ENCODE measurements at places on chromosomes 7 and 10. TPM values are rescaled to one million over a fixed set of nuclear protein-coding genes. Genes with fewer than 3 reads are reported as not detected.

DNA sequence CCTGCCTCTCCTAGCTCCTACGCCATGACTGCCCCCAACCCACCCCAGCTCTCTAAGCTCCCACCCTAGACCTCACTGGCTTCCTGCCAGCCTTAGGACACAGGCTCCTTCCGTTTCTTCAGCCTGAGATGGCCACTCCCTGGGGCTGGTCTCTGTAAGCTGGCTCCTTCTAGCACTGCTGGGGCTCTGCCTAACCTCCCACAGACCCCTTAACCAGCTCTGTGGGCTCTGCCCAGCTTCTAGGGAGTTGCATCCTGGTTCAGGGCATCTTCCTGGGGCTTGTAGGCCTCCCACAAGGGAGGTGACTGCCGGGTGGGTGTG is 478.6 kb upstream of the KLF6 start:
- H3K4me3 ChIP-seq = no peak overlapping the region
- DNase-seq = no peak

The PRF1 gene
- 29.5 TPM for total RNA-seq

The ANKRD61 gene
- total RNA-seq = not detected

GRCh38 chr10:43623351-43623750 is 17.1 kb downstream of the ZNF485 start:
- no peaks in the 10 kb centered on the region for H3K27me3 ChIP-seq
- H3K4me3 ChIP-seq = peak overlapping the region; percentile 38
- H3K4me1 ChIP-seq = no peaks in the 10 kb centered on the region
- no peak for DNase-seq

DNA sequence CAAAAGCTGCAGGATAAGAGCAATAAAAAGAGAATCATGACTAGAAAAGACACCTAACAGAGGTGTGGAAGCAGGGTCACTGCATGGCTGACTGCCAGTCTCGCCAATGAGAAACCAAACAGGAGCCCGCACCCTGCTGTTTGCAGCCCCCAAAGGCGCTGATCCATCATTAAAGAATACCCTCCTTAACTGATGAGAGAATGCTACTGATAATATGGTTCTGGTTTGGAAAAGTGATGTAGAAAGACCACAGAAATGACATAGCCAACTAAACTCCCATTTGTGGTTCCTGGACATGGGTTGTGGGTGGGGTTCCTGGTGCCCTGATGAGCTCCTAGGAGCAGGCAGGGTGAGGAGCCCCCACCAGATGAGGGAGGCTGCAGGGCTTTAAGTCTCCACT is 207.4 kb downstream of the TNS3 start:
- no peaks in the 10 kb centered on the region for H3K27me3 ChIP-seq
- H3K36me3 ChIP-seq = peaks cover 12% of the 10 kb centered on the region
- H3K27ac ChIP-seq = no peak overlapping the region
- H3K4me3 ChIP-seq = no peak overlapping the region
- peaks cover 13% of the 10 kb centered on the region for H3K4me1 ChIP-seq

GRCh38 chr7:29042824-29043231 is 84.7 kb upstream of the TRIL start:
- DNase-seq = no peak
- no peaks in the 10 kb centered on the region for H3K36me3 ChIP-seq
- H3K4me1 ChIP-seq = no peaks in the 10 kb centered on the region
- no peak overlapping the region for H3K27ac ChIP-seq
- no peak overlapping the region for H3K4me3 ChIP-seq

DNA sequence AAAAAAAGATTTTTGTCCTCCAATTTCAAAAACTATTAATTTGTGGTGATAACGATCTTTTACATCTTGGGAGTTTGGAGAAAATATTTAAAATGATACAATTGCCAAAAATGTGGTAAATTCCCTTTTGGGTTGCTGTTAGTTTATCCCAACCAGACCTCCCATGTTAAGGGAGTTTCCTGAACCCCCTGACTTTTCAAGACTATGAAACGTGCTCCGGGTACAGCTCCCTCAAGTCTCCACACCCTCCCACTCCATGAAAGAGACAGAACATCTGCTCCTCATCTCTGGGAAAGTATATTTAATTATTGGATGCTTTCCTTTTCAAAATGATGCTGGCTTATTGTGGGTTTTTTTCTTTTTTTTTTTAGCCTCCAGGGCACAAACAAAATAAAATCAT is 534.6 kb upstream of the NRP1 start:
- no peaks in the 10 kb centered on the region for H3K4me1 ChIP-seq
- no peak overlapping the region for H3K4me3 ChIP-seq
- no peak overlapping the region for H3K27ac ChIP-seq
- H3K27me3 ChIP-seq = no peaks in the 10 kb centered on the region

DNA sequence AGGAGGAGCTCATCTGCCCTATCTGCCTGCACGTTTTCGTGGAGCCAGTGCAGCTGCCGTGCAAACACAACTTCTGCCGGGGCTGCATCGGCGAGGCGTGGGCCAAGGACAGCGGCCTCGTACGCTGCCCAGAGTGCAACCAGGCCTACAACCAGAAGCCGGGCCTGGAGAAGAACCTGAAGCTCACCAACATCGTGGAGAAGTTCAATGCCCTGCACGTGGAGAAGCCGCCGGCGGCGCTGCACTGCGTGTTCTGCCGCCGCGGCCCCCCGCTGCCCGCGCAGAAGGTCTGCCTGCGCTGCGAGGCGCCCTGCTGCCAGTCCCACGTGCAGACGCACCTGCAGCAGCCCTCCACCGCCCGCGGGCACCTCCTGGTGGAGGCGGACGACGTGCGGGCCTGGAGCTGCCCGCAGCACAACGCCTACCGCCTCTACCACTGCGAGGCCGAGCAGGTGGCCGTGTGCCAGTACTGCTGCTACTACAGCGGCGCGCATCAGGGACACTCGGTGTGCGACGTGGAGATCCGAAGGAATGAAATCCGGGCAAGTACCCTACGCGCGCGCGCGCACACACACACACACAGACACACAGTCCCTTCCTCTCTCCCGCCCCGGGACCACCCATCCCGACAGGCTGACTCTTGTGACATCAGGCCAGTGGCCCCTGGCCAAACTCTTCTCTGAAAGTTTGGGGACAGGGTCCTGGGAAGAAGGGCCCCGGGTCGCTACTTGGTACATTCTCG is 538 bp downstream of the TRIM8 start:
- peaks cover 9% of the 10 kb centered on the region for H3K36me3 ChIP-seq
- peak; percentile 92 for DNase-seq
- H3K4me3 ChIP-seq = peak overlapping the region; percentile 91
- peak overlapping the region; percentile 99 for H3K27ac ChIP-seq

DNA sequence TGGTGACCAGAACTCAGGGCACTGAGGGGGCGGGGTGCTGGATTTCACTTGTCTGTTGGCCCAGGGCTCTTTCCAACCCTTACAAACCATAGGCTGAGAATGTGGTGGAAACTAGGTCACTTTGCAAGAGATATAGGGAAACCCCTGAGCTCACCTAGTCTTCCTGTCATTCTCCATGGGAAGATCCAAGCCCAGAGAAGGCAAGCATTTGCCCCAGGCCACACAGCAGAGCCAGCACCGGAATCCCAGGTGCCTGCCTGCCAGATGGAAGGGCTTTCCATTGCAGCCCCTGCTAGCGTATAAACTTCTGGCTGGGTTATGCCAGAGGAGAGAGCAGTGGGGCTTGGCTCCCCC is 427 bp downstream of the PYROXD2 start:
- no peaks in the 10 kb centered on the region for H3K27me3 ChIP-seq
- peak overlapping the region; percentile 81 for H3K27ac ChIP-seq
- DNase-seq = no peak
- H3K36me3 ChIP-seq = peaks cover 39% of the 10 kb centered on the region
- peaks cover 30% of the 10 kb centered on the region for H3K4me1 ChIP-seq

GRCh38 chr7:70392256-70392876 is 739.6 kb upstream of the GALNT17 start:
- H3K4me1 ChIP-seq = no peaks in the 10 kb centered on the region
- DNase-seq = no peak
- H3K27ac ChIP-seq = no peak overlapping the region
- no peaks in the 10 kb centered on the region for H3K27me3 ChIP-seq

GRCh38 chr10:16491933-16492332 is 29.7 kb downstream of the C1QL3 start:
- DNase-seq = no peak
- no peaks in the 10 kb centered on the region for H3K4me1 ChIP-seq
- H3K27ac ChIP-seq = no peak overlapping the region
- no peak overlapping the region for H3K4me3 ChIP-seq
- peaks cover 17% of the 10 kb centered on the region for H3K36me3 ChIP-seq

- DNase-seq = no peak
- H3K36me3 ChIP-seq = no peaks in the 10 kb centered on the region
- H3K4me1 ChIP-seq = no peaks in the 10 kb centered on the region
- H3K4me3 ChIP-seq = no peak overlapping the region
Observed at GRCh38 chr10:36675458-36675880, 449.9 kb upstream of the ANKRD30A start.

- H3K4me1 ChIP-seq = peaks cover 11% of the 10 kb centered on the region
- no peaks in the 10 kb centered on the region for H3K36me3 ChIP-seq
- no peak for DNase-seq
- no peak within 1 kb of the TSS for H3K27ac ChIP-seq
- H3K4me3 ChIP-seq = no peak within 1 kb of the TSS
- peaks cover 6% of the 10 kb centered on the region for H3K27me3 ChIP-seq
Observed at GRCh38 chr10:70785190-70785589, at the start of gene TBATA. Gene TBATA (minus strand): TSS chr10:70785377. CDS start chr10:70783379, 1,998 bp downstream.

The FRG2B gene
- total RNA-seq = not detected

The GNAT3 gene
- not detected for total RNA-seq

Data from lower lobe of right lung (tissue), 2 donors.